ENCODE measurements at places on chromosomes 16 and 17.

- DNase-seq, result no peak
Measured at GRCh38 chr17:67696853-67697498, 20.8 kb upstream of the NOL11 start.

DNA sequence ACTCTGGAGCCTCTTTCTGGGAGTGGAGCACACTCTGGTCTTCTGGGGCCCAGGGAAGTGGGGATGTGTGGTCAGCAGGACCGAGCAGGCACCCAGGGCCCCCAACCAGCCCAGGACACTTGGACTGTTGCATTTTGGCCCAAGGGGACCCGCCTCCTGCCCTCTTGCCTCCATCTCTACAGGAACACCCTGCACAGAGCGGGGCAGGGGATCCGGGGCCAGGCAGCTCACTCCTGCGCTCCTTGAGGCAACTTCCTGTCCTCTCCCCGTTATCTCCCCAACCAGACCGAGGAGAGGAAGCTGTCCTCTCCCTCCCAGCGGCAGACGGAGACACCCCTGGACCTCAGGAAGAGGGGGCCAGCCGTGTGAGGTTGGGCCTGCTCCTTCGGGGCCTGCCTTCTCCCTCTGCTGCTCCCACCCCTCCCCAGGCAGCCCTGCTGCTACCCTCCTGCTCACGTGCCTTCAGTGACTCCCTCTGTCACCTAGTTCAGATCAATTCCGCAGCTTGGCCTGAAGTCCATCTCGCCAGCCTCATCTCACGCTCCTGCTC, 10.0 kb upstream of the ATP2A3 start:
- no peak for DNase-seq

GRCh38 chr17:7807206-7807605, 26.8 kb upstream of the KDM6B start:
- DNase-seq, result no peak

DNA sequence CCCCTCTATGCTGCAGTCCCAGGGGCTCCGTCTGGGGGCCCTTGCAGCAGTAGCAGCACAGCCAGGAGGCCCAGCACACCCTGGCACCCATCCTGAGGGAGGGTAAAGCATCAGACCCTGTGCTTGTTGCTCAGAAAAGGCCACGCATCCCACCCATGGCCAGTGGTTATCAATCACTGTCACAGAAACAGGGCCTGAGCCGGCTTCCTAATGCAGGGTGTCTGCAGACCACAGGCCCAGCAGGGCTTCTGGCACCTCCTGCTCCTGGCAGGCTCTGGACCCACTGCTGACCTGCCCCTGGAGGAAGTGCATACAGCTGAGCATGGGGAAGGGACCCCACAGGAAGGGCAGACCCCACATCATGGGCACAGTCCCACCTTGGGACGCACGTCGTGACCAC, 26.9 kb upstream of the CDH15 start:
- no peak for DNase-seq
